GM23248 (cell line): ENCODE measurements at places on chromosomes 12 and 14. TPM values are rescaled to one million over a fixed set of nuclear protein-coding genes. Genes with fewer than 3 reads are reported as not detected.

TMEM253 gene
- polyA plus RNA-seq, result 0.18 TPM in 1 of 2 replicates, not detected in the other

TMEM132C gene
- polyA plus RNA-seq, result not detected in 2 replicates

NANOG gene
- polyA plus RNA-seq, result 0.13 TPM in 1 of 2 replicates, not detected in the other

SERPINA3 gene
- polyA plus RNA-seq, result 0.75 and 0.85 TPM in 2 replicates

DENND5B gene
- polyA plus RNA-seq, result 9.5 and 9.9 TPM in 2 replicates

NABP2 gene
- 40.1 and 40.4 TPM in 2 replicates for polyA plus RNA-seq

GLIPR1 gene
- 488 and 507 TPM in 2 replicates for polyA plus RNA-seq

BMP4 gene
- polyA plus RNA-seq, result not detected in 2 replicates

NOVA1 gene
- 0.98 and 1.6 TPM in 2 replicates for polyA plus RNA-seq

GDF11 gene
- polyA plus RNA-seq, result 0.56 and 0.67 TPM in 2 replicates

CEP290 gene
- 12.8 and 14.2 TPM in 2 replicates for polyA plus RNA-seq

GPD1 gene
- not detected in 2 replicates for polyA plus RNA-seq

CIPC gene
- 5.5 and 5.6 TPM in 2 replicates for polyA plus RNA-seq
